AG04450 (cell line): ENCODE measurements at places on chromosomes 16 and 17.

DNA sequence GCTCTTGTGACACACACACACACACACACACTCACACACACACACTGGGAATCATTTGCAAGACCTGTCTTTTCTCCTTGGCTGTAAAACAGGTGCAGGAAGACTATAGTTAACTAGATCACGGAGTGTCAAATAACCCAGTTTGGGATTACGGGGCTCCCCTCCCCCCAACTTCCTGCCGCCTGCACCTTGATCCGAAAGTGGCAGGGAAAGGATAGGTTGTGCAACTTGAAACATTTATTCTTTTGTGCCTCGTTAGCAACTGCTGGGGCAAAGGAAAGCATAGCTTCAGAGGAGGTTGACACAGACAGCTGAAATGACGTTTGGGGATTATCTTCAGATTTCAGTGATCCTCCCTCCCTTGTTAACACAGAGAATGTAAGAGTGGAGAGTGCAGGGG, 149.5 kb downstream of the NTN1 start:
- no peak for DNase-seq

GRCh38 chr16:87145181-87146176, 171.7 kb downstream of the C16orf95 start:
- DNase-seq = no peak

- no peak for DNase-seq
These were observed 3.6 kb downstream of the RNF43 start for GRCh38 chr17:58413684-58414083.

- no peak for DNase-seq
These were observed 17.6 kb upstream of the SP2 start for GRCh38 chr17:47878203-47879027.

DNA sequence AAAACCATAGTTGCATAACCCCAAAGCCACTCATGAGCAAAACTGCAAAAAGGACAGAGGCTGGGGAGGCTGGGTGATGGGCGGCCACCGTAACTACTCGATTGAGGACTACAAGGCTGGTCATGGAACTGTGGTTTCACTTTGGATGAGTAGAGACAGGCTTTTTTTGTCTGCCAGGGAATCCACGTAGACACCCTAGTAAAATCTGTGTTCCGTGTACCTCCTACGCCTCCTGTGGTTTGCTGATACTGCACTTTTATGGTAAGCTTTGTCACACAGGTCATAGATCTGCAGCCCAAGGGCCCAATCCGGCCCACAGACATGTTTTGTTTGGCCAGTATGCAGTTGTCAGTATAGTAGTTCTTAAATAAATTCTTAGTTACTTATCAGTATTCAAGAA, 2.2 kb upstream of the TLCD3B start:
- DNase-seq = no peak

DNA sequence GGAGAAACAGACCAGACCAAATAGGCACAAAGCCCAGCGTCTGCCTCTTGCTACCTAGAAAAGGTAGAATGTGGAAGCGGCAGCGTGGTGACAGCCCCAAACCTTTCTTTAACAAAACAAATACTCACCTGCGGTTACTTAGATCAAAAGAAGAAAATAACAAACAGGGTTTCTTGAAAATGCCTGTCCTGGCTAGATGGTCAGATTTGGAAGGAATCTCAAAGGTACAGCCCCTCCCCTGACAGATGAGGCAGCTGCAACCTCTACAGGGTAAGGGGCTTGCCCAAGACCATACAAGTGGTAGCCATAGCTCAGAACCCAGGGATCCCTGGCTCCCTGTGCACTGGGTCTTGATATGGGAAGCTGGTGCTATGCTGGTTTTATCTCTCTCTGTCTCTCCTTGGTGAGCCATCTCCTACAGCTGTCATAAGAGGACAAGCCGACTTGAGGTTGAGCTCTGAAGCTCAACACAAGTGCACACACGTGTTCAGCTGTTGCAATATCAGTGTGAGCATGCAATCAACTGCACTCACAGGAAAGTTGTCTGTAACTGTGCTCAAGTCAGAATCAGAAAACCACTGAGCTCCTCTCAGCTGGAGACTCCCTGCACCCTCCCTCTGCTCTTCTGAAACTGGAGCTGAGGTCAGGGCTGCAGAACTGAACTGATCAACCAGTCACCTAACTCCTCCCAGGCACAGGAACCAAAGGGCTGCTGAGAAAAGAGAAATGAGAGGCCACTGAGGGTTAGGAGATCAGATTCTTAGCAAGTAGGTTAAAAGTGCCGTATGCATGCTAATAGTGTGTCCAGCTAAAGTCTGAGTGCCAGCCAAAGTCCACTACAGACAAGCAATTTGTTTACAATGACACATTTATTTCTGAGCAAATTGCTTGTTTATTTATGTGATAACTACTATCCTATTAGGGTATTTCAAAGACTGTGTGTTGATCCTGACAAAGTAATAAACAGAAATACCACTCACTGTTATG, 6.1 kb upstream of the RNF157 start:
- no peak for DNase-seq

GRCh38 chr16:66337463-66338188, 28.9 kb upstream of the CDH5 start:
- peak; percentile 18 for DNase-seq

DNA sequence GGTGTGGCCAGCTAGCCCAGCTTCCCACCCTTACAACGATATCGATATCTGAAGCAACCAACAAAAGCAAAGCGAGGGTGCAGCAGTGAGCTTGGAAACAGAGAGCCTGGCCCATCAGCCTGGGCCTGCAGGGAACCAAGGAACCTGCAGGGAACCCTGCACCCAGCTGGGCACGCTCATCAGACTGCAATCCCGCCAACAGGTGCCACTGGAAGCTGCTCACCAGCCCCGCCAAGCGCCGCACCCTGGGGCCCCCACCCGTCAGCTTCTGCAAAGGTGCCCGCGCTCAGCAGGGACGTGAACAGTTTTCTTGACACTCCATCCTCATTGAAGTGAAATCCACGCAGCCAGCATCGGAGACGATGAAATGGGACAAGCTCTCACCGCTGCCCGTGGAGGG, 250.7 kb downstream of the RBFOX3 start:
- DNase-seq = no peak

- no peak for DNase-seq
These were observed 134.2 kb downstream of the HS3ST2 start for GRCh38 chr16:22948058-22948602.

GRCh38 chr17:7887038-7887481, 1.5 kb upstream of the CHD3 start:
- DNase-seq = no peak

DNA sequence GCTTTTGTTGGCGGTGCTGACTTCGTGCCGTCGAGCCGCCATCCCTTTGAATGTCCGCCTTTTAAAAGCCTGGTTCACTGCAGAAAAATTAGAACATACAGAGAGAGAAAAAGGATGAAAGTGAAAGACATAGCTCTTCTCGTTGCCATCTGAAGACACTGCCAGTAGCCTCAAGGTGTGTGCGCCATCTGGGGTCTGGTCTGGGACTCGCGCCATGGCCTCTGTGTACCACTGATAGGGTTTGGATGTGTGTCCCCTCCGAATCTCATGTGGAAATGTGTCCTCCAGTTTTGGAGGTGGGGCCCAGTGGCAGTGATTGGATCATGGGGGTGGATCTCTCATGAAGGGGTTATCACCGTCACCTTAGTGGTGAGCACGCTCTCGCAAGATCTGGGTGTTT, 15.5 kb downstream of the GSE1 start:
- no peak for DNase-seq

DNA sequence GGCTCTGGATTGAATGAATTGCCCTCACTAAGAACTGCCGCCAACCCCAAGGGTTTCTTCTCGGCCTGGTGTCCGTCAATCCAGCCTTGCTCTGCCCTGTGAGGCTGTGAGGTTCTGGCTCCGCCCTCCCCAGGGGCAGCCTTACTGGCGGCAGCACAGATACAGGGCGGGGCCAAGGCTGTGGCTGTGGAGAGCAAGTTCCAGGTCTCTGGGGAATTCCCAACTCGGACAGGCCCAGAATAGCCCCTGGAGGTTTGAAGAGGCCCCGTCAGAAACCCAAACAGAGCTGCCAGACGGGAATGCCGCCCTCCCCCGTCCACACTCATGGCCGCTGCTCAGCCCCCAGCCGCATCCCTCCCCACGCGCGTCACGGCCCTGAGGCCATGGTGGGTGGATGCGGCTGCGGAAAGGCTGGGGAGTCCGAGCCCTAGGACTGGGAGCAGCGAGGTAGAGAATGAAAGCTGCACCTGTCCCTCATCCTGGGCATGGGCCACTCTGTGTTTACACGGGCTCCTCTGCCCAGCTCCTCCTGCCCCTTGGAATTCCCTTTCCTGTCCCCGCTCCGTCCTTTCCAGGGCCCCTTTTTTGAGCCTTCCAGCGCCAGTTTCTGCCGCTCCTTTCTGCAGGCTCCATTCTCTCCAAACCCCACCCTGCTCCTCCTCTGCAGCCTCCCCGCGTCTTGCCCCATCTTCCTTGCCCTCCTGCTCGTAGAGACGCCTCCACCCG, 660 bp upstream of the PRRT2 start:
- DNase-seq = peak; percentile 95

GRCh38 chr17:67518876-67519275, 141.8 kb downstream of the PITPNC1 start:
- DNase-seq = no peak

- no peak for DNase-seq
These were observed 429.8 kb downstream of the TOX3 start for GRCh38 chr16:52117171-52117570.

- no peak for DNase-seq
These were observed 421.1 kb upstream of the C16orf82 start for GRCh38 chr16:26645614-26646013.

DNA sequence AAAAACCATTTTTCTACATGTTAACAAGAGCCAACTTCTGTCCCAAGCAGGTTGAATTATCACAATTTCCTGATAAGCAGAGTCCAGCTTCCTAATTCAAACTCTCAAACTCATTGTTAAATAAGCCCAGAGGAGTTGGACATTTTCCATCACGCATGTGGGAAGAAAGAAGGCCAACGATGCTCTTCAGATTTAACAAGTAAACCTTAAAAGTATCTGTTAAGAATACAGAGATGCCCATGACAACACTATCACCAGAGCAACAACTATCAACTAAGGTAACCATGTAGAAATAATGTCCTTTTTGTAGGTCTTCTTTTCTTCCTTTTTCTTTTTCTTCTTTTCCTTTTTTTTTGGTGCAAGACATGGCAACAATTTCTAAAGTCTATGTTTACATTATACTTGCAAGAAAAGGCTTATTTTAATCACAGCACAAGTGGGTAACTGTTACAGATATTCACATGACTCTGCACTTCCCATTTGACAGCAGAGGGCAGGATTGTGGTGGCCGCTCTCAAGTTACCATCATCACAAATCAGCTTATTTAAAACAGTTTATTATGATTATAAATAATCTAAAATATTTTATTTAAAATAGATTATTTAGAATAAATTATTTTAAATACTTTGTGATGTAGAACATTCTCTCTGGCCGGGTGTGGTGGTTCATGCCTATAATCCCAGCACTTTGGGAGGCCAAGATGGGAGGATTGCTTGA, 35.7 kb upstream of the DHRS7B start:
- no peak for DNase-seq

- DNase-seq = no peak
These were observed 191.9 kb downstream of the MSI2 start for GRCh38 chr17:57447990-57448758.

DNA sequence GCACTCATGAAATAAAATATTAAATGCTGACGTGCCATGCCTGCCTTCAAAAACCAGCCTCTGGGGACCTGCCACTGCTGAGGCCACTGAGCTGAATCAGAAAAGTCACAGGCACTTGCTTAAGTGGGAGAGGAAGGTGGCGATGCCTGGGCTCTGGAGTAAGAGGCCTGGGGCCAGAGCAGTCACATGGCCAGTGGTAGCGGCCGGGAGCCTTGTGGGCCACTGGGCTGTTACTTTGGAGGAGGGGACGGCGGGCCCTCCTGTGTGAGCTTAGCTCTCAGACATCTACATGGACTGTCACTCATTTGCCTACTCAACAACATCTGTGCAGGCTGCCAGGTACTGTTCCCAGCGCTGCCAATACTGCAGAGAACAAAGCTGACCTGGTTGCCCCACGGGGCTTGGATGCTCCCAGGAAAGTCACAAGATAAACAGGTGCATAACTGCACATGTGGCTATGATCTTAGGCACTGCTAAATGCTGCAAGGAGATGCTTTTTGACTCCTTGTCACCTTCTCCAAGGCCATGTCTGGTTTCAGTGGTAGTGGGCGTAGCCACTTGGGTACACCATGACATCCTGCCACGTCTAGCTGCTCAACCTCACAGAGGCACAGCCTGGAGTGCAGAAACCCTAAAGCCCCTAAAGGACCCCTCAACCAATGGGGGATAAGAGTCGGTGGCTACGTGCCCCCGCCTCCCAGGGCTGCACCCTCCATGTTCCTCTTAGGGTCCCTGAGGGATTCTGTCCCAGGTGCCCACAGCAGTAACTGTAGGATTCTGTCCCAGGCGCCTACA, 11.6 kb downstream of the COTL1 start:
- DNase-seq = no peak

- DNase-seq = no peak
These were observed 18.7 kb upstream of the MEIOB start for GRCh38 chr16:1890708-1891050.

DNA sequence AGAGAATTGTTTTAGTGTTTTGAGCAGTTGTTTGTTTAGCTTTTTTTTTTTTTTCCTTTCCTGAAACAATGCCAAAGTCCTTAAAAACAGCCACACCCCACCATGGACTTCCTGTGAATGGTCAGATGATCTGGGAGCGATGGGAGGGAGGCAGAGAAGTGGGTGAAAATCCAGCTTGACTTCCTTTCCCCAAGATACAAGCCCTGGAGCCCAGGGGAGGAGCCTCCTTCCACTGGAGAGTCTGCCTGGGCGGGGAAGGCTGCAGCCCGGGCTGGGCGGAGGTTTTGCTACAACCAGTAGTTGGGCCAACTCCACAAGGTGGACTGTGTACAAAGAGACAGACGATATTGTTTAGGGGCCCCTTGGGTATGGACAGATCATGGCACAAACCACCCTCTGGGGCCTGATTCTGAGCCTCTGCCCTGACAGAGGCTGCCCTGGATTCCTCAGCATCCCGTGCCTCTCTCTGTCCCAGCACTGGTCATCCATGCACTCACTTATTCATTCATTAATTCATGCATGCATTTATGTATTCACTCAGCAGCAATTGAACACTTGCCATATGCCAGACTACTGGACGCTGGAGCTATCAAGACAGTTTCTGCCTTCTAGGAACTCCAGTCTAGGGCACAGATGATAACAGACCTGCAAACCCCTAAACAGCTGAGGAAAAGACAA, 29.8 kb downstream of the WSB1 start:
- DNase-seq = no peak

DNA sequence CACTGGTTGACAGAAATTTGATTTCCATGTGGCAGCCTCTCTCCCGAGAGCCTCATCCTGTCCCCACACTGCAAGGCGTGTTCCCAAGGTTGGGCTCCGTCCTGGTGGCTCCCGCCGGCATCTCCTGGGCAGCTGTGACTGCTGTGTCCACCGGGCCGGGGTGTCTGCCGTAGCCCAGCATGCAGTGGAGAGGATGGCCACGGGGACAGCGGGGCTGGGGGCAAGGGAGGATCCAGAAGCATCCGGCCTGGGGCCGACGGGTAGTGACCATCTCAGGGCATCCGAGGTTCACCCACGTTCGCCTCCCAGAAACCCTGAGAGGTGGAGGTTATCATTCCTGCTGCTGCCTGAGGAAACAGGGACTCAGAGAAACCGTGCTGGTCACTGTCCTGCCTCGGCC, 7.3 kb upstream of the RAB40B start:
- DNase-seq = no peak

- DNase-seq = no peak
These were observed 15.4 kb upstream of the CTCF start for GRCh38 chr16:67546761-67547422.
